Kasumi-1 (cell line): ENCODE measurements at places on chromosomes 11 and 22.
A peak's percentile ranks its signal among the peaks of the same experiment; 100 is the strongest.

DNA sequence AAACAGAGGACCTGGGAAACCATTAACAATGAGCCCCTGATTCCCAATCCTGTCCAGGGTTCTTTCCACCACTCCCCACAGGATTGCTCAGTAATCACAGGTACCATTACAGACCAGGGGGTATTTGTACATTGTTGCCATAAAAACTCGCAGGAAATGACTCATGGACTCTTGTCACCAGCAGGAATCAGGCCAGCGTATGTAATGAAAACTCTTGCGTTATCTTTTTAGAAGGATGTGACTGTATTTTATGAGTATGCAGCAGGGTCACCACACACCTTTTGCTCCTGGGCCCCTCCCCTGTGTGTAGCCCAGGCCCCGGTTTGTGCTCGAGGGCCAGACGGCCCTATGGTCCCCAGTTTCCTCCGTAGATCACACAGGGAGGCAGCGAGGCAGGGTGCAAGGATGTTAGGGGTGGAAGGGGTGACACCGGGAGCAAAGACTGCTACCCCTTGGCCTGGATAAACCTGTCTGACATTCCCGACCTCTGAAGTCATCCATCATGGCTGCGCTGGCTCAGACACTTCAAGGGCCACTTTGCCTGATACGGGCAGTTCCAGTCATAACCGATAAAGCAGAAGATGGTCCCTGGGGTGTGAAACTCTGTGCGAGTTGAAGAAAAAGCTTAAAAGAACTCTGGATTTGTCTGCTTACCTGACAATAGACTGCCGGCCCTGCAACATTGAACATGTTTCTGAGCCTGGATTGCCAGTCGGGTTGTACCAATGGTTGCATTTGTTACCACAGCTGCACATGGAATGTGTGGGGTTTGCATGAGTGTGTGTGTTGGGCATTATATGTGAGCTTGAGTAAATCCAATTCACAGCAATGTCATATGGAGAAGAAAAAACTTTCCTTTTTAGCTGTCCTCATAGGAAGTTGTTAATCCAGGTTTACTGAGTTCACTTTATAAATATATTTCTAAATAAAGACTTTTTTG lies 56.9 kb downstream of the MICAL2 start:
- DNase-seq, result no peak

- DNase-seq, result no peak
Observed at GRCh38 chr22:31840585-31840984, 86.8 kb downstream of the DEPDC5 start.

- peak; percentile 21 for DNase-seq
Observed at GRCh38 chr11:109425554-109425953, 3.6 kb downstream of the C11orf87 start.

DNA sequence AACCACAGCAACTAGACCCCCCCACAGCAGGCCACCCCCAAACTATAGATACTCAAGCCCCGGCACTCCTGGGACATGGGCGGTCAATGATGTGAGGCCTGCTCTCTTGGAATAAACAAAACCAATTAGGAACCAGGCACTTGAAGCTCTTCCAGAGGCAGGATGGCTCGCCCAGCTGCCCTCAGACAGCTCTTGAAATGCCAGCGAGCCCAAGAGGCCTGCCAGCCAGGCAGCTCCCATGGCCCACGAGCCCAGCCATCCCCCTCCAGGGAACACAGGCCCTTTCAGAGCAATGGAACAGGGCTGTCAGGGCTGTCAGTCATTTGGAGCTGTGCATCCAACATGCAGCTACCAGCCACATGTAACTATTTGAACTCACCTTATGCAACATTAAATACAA lies 34.0 kb upstream of the TFIP11 start:
- DNase-seq, result no peak
